ENCODE measurements at places on chromosomes 5 and 9.

DNA sequence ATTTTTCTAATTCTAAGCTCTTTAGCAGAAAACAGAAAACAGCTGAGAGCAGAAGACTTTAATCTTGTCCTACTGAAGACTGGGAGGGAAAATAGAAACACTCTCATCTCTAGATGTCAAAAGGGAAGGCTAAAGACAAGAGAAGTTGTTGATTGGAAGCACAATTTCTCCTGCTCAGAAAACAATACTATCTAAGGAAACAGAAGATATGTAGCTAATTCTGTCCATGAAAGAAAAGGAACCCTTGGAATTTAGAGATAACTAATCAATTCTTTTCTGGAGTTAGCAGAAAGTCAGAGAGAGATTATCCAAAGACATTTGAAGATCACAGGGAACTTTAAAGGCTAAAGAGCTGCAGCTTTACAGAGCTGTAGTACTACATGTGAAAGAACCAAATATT is 126.2 kb downstream of the HSD17B3 start:
- DNase-seq: no peak

GRCh38 chr5:172713113-172713808 is 57.7 kb downstream of the DUSP1 start:
- peak; percentile 61 for DNase-seq

GRCh38 chr5:7886849-7887475 is 18.0 kb downstream of the MTRR start:
- no peak for DNase-seq

- peak; percentile 42 for DNase-seq
Observed at GRCh38 chr5:76472335-76473008, 69.4 kb downstream of the IQGAP2 start.

GRCh38 chr5:169566202-169566601 is 17.4 kb upstream of the SPDL1 start:
- no peak for DNase-seq

DNA sequence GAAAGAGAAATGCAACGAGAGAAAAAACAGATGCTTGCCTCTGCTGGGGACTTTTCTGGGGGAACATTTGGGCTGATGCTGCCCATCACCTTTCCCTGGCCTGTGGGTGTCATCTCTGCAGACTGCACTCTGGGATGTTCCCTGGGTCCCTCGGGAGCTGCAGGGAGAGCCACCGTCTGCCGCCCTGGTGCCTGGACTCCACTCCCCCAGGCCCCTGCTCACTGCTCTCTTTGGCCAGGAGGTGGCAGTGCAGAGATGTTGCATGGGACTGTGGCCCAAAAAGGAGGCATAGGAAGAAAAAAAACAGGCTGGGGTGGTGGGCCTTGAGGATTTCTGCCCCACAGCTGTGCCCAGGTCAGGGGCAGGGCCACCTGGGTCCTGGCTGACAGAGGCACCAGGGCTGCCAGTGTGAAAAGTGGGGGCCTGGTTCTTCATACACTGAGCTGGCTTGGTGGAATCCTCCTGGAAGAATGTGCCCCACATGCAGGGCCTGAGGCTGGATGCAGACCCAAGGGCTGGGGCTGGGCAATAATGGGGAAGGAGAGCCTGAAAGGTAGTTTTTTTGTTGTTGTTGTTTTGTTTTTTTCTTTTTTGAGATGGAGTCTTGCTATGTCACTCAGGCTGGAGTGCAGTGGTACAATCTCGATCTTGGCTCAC is 353.6 kb downstream of the SLIT3 start:
- no peak for DNase-seq

DNA sequence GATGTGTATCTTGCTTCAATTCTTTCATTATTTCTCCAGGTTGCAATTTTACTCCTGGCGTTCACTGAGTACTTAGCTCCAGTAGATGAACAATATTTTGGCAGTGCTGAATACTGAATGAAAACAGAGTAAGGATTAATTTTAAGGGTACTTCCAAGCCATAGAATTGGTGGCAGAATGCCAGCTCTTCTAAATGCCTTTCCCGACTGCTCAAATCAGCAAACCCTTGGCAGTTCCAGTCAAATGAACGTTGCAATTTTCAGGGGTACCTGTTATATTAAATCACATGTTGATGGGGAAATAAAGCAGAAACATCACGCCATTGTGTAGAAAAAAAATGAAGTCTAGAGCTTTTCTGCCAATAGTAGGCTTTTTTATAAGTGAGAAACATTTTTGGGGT is 282.4 kb upstream of the RPS23 start:
- DNase-seq: no peak
